ENCODE measurements at places on chromosomes 4 and X.

- no peak overlapping the region for H3K4me3 ChIP-seq
- no peaks in the 10 kb centered on the region for H3K27me3 ChIP-seq
- H3K27ac ChIP-seq, result no peak overlapping the region
- no peaks in the 10 kb centered on the region for H3K36me3 ChIP-seq
- no peaks in the 10 kb centered on the region for H3K4me1 ChIP-seq
Observed at GRCh38 chrX:2336181-2336580, 164.6 kb downstream of the DHRSX start.

DNA sequence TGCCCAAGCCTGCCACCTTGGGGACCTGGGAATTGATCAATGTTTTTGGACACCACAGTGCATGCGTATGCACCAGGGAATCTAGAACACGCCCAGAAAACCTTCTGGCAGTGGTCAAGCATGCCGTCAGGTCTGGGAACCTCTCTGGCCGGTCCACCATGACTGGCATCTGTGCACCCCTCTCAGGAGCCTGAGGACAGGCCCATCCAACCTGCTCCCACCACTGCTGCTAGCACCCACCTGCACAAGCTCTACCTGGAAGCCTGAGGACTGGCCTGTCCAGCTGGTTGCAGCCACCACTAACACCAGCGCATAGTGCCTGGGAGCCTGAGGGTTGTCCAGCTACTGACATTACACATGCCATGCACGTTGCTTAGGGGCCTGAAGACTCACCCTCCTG is 162.1 kb upstream of the GALNTL6 start:
- no peak overlapping the region for H3K27ac ChIP-seq
- no peak overlapping the region for H3K4me3 ChIP-seq
- H3K27me3 ChIP-seq, result no peaks in the 10 kb centered on the region
- no peaks in the 10 kb centered on the region for H3K36me3 ChIP-seq

- DNase-seq, result no peak
- no peaks in the 10 kb centered on the region for H3K27me3 ChIP-seq
- no peaks in the 10 kb centered on the region for H3K36me3 ChIP-seq
- no peaks in the 10 kb centered on the region for H3K4me1 ChIP-seq
- no peak overlapping the region for H3K27ac ChIP-seq
Observed at GRCh38 chr4:146793727-146794126, 151.9 kb downstream of the TTC29 start.

- no peaks in the 10 kb centered on the region for H3K27me3 ChIP-seq
- H3K27ac ChIP-seq, result no peak overlapping the region
- H3K4me1 ChIP-seq, result no peaks in the 10 kb centered on the region
Observed at GRCh38 chr4:165124488-165124887, 11.8 kb upstream of the TMEM192 start.

- no peak overlapping the region for H3K27ac ChIP-seq
- DNase-seq, result no peak
- no peak overlapping the region for H3K4me3 ChIP-seq
Observed at GRCh38 chr4:141041021-141041476, 92.2 kb downstream of the RNF150 start.
